ENCODE measurements at places on chromosomes 11 and 22.

DNA sequence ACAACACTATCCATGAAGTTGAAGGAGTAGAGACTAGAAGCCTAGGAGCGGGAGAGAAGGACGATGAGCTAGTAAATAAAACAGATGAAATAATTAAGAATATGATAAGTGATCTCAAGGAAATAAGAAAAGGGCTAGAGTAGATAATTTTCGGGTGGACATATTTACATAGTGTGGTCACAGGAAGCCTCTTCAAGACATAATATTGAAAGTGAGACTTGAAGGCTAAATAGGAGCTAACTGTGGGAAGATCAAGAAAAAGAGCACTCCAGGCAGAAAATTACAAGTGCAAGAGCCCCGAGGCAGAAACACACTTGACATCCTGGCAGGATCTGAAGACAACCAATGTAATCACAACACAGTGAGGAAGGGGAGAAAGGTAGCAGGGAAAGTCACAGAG lies 11.9 kb upstream of the PPFIBP2 start:
- DNase-seq = no peak

DNA sequence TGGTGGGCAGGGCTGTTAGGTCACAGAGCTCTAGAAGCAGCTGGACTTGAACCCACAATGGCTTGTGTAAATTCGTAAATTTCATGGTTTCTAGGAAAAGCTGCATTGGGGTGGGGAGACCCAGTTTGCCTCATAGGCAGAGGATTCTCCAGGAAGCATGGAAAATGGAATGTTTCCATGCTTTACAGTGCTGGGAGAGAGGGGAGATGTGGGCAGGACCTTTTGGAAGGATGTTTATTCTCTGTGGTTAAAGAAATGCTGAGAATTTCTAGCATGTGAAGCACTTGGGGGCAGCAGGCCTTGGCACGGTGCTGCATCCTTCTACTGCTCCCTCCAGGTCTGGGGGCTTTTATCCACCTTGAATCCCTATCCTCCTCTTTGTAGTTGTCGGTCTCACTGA lies 46.3 kb downstream of the TRAF6 start:
- no peak for DNase-seq

GRCh38 chr11:120651396-120651795 lies 139.8 kb downstream of the GRIK4 start:
- DNase-seq = no peak

DNA sequence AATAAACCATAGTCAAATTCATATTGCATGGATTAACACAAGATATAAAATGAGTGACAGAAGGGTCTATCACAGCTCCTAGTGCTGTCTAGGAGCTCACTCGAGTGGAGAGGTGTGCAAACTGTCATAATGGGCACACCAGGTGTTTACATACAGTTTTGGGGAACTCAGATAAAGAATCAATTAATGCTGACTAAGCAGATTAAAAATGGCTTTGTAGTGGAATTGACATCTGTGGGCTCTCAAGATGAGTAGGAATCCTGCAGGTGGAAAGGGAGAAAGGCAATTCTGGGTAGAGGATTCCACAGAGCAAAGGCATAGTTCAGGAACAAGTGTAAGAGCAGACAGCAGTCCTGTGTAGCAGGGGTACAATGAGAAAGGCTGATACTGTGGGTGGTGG lies 496.2 kb upstream of the CCDC90B start:
- DNase-seq = no peak

DNA sequence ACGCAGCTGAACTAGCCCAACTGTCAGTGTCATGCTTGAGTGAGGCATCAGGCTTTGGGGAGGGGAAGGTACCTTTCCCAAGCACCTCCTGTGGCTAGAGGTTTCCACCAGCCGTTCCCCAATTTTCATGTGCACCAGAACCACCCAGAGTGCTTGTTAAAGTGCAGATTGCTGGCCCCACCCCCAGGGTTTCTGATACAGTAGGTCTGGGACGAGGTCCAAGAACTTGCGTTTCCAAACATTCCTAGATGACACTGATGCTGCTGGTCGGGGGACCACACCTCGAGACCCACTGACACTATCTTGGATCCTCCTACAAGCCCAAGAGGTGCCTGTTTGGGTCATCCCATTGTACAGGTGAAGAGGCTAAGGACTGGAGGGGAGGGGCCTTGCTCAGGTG lies 59.8 kb downstream of the PDE2A start:
- peak; percentile 7 for DNase-seq

DNA sequence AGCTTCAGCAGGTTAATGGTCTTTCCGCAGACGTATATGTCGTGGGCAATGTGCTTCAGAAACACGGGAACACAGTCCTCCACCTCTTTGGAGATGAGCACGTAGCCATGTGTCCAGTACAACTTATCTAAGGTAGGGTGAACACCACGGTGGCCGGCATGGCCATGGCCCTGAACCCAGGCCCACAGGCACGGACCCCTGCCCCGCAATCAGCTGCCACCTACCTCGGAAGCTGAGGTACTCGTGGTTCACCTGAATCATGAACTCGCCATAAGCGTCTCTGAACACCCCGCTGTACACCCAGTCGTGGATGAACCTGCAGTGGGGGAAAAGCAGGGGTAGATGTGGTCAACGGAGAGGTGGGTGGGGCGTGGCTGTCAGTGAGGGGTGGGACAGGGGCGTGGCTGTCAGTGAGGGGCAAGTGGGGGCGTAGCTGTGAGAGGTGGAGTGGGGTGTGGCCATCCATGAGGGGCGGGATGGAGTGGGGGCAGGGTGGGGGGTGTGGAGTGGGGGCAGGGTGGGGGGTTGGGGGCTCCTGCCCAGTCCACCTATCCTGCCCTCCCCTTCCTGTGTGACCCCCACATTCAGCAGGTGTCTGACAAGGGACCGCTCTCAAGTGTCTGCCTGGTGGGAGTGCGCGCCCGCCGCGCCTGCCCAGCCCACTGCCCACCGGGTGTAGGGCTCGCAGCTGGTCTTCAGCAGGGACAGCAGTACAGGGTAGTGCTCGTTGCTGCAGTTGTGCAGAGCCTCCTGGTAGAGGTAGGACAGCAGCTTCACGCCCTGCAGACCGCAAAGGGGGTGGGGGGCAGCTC lies 18.6 kb downstream of the TUBGCP6 start:
- DNase-seq = no peak

GRCh38 chr11:34825670-34826383 lies 90.4 kb downstream of the APIP start:
- no peak for DNase-seq

- DNase-seq = no peak
These were observed 1.4 kb downstream of the MICAL2 start for GRCh38 chr11:12111549-12112520.

DNA sequence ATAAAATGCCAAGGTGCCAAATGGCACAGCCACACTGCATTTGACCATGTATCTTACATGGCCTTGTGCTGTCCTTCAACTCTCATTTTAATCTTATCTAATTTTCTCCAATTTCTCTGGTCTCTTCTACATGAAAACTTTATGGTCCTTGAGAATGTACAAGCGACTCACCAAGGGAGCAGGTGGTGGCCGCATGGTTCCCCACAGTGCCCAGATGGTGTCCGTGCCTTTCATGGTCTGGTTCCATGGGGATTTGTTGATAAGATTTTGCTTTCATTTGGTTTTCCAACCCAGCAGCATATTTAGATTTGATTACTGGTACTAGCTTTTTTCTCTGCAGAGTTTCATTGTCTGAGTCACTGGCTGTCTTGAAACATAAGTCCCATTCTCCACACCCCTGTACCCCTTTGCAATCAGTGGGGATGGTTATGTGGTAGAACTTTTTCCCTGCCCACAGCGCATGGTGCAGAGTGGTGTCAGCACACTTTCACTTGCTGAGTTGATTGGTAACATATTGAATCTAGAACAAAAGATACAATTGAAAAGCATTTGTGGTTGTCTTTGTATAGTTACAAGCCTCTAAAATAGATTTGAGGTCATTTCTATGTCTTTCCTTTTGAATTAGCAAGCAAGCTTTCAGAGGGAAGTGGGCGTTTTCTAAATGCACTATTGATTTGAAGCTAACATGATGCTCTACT lies 24.1 kb downstream of the ZNRF3 start:
- no peak for DNase-seq

- DNase-seq = no peak
These were observed 8.5 kb upstream of the SH3BP1 start for GRCh38 chr22:37630839-37631435.
